AG04450 (cell line): ENCODE measurements at places on chromosomes 7 and 10.
A peak's percentile ranks its signal among the peaks of the same experiment; 100 is the strongest.

- no peak for DNase-seq
These were observed 350.5 kb upstream of the CHRM2 start for GRCh38 chr7:136517971-136518370.

DNA sequence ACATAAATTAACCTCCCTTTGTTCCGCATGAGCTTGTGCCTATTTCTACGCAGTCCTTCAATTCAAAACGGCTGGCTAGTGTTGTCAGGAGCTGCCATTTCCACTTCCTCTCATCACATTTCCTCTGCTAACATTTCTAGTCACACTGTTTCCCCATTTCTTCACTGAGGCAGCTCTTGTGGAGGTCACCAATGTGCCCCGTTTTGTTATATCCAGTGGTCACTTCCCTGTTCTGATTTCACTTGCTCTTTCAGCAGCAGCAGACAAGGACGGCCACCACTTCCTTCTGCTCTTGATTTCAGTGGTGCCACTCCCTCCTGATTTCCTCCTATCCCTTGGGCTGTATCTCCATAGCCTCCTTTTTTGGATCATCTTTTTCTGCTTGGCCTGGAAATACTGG is 64.8 kb upstream of the SEC61G start:
- DNase-seq, result no peak

DNA sequence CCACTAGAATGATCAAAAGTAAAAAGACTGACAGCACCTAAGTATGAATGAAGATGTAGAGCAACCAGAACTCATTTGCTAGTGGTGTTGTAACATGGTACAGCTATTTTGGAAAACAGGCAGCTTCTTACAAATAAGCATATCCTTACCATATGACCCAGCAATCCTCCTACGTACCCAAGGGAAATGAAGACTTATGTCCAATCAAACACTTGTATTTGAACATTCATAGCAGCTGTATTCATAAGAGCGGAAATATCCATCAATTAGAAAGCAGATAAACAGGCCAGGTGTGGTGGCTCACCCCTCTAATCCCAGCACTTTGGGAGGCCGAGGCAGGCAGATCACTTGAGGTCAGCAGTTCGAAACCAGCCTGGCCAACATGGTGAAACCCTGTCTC is 53.0 kb downstream of the KLRG2 start:
- DNase-seq, result no peak

- no peak for DNase-seq
These were observed 97.6 kb downstream of the TCERG1L start for GRCh38 chr10:131213741-131214505.

DNA sequence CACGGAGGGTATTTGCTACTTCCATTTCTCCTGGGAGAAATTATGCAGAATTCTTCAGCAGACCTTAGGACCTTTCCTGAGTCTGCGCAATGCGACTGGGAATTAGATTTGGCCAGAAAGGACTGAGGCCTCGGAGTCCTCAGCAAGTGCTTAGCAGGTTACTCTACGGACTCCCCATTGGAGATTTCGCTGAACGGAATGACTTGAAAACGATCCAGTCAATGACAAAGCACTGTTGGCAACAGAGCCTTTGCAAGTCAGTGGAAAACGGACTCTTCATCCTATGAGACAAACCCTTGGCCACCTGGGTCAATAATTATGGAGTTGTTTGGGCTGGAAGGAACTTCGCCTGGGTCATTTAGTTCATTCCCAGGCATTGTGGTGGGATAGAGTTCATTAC is 107.4 kb downstream of the FAM204A start:
- no peak for DNase-seq

DNA sequence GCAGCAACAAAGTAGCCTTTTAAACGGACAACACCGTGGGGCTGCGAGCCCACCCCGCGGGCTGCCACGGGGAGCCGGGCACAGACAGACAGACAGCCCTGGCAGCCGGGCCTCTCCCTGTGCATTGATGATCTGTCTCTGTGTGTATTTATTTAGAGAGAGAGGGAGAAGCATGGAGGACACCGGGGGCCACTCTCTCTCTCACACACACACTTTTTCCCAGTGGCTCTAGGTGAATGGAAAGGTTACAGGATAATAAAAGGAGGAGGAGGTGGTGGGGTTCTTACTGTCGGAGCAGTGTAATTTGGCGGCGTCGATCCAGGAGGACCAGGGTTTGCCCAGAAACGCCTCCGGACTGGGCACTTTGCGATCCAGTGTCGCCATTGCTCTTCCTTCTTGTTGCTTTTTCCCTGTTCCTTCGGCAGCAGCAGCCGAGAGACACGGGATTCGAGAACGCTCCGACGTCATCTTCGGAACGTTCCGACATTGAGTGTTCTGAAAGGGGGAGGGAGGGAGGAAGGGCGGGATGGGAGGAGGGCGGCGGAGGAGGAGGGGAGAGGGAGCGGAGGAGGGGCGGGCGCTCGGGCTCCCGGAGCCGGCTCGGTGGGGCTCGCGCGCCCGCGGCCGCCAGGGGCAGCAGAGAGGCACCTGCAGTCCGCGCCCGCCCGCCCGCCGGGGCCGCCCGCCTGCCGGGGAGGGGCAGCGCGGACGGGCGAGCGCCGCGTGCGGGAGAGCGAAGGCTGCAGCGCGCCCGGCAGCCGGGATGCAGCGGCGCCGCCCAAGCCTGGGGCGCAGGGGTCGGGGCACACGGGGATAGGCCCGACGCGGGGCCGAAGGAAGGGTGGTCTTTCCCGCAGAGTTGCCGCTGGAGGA is at the start of gene ATXN7L1:
Gene ATXN7L1 (minus strand): TSS at position 509 of the 873 bp plus-strand sequence. CDS start 41 bp downstream, at position 468.
- peak; percentile 94 for DNase-seq

- peak; percentile 63 for DNase-seq
These were observed 201.9 kb downstream of the MALRD1 start for GRCh38 chr10:19250546-19250945.

DNA sequence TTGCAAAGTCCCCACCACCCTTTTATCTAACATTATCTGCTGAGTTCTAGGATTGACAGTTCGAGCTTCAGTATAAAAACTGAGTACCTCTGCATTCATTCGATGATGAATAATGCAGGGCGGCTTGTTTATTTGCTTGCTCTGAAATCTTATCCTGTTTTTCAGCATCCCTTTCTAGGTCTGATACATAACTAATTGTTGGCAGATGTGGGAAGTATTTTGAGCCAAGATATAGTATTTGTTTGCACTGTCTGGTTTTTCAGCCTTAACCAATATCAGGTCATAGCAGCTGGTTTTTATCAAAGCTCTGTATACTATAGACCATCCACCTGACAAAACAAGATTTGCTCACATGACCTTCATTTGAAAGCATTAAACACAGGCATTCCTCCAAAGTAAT is 161.4 kb downstream of the TFEC start:
- peak; percentile 34 for DNase-seq
